ENCODE measurements at places on chromosomes 7 and 10.

- DNase-seq: no peak
Observed at GRCh38 chr10:76302481-76302880, 871.1 kb downstream of the LRMDA start.

DNA sequence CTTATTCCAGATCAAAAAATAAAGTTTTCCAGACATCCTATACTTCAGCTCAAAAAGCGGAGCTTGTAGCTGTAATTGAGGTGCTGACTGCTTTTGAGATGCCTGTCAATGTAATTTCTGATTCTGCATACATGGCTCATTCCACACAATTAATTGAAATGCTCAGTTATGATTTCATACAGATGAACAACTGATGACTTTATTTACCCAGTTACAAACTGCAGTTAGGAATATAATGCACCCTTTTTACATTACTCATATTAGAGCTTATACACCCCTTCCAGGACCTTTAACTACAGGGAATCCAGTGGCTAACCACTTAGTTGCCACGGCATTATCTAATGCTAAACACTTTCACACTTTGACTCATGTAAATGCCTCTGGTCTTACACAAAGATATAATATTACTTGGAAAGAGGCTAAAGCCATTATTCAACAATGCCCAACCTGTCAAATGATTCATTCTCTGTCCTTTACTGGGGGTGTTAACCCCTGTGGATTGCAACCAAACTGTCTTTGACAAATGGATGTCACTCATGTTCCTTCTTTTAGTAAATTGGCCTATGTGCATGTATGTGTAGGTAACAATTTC is 147.3 kb downstream of the ZNF33B start:
- no peak for DNase-seq

GRCh38 chr7:34406848-34407530 is 251.0 kb upstream of the NPSR1 start:
- no peak for DNase-seq

GRCh38 chr10:14820010-14820774 is 17.6 kb downstream of the CDNF start:
- peak; percentile 83 for DNase-seq

- no peak for DNase-seq
Observed at GRCh38 chr7:143238289-143238980, 16.6 kb downstream of the TAS2R40 start.

DNA sequence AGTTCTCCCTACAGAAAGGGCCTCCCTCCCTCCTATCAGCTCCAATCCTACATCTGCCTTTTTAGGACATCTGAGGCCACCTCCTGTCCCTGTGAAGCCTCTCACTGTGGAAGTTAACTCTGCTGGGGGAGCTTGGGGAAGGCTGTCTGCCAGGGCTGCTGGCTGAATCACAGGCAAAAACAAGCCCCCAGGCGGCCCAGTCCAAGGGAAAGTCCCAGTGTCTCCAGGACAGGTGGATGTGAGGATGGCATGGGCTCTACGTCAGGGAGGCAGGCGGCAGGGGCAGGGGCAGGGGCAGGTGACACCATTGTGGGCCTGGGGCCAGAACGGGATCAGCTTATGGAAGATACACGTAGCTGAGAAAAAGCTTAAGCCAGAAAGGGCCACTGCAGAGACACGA is 240.2 kb downstream of the MAD1L1 start:
- no peak for DNase-seq

DNA sequence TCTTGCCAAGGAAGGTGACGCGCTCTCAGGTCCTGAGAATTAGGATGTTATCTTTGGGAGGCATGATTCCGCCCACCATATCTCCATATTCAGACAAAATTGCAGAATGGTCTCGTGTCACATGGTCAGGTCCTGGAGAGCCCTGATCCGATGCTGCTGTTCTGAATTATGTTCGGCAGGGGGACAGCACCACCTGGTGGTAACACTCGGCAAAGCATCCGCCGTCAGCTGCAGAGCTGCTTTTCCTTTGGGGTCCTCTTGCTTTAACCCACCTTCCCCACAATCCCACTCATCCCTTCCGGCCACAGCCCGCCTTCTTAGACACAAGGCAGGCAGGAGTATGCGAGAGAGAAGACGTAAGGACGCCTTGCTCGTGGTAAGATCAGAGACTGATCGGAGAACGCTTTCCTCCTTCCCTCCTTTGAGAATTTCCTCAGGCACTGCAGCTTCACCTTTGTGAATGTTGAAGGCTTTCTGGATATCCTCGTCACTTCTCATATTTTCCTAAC is 327.8 kb upstream of the C7orf33 start:
- DNase-seq: no peak

GRCh38 chr7:95632609-95633008 is 36.3 kb upstream of the PDK4 start:
- no peak for DNase-seq

- no peak for DNase-seq
Observed at GRCh38 chr10:11387551-11388222, 223.8 kb downstream of the USP6NL start.

- no peak for DNase-seq
Observed at GRCh38 chr7:139297795-139298194, 43.3 kb upstream of the FMC1 start.

GRCh38 chr7:7576344-7576743 is 9.7 kb downstream of the MIOS start:
- no peak for DNase-seq

GRCh38 chr7:326273-326672 is 36.3 kb downstream of the FOXL3 start:
- DNase-seq: no peak

DNA sequence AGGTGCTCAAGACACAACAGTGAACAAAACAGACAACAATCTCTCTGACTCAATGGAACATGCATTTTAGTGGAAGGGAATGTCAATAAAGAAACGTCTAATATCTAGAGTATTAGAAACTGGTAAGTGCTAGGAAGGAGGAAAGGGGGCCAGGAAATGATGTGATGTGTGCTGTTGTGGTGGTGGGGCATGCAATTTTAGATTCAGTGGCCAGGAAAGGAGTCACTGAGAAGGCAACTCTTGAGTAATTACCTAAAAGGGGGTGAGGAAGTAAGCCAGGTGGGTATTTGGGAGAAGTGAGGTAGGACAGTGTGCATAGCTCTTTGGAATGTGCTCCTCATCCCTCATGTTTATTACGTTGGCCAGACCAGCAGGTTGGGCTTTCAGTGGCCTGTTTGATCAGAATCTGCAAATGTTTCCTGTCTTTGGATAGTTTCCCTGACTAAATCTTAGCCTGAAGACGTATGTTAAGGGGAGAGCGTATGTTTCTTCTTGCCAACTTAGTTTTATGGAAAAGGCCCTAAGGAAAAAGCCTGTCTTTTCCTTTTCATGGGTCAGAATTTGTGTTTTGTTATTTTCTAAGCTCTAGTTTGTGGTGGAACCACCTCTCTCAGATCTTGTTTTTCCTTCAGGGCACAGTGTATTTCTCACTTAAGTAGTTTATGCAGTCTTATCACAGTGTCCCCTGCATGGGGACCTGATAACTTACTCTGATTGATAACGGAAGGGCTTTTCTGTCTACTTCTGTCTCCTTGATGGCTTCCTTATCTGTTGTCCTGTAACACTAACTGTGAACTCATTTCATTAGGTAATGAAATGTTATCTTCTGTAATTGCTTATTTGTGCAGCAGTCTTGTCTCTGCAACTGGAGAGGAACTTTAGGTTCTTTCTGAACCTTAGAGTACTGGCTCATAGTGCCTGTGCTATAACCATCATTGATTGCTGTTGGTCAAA is 203.7 kb downstream of the AUTS2 start:
- DNase-seq: no peak

GRCh38 chr7:73606801-73607691 is 17.3 kb downstream of the MLXIPL start:
- no peak for DNase-seq

- DNase-seq: no peak
Observed at GRCh38 chr7:28029051-28029450, 151.5 kb downstream of the JAZF1 start.

- no peak for DNase-seq
Observed at GRCh38 chr7:40135317-40135610, 459 bp downstream of the SUGCT start.

All from AG04450 (cell line).